GM23248 (cell line): ENCODE measurements at places on chromosomes 2 and 18. TPM values are rescaled to one million over a fixed set of nuclear protein-coding genes. Genes with fewer than 3 reads are reported as not detected.

- peaks cover 25% of the 10 kb centered on the region for H3K36me3 ChIP-seq
- no peaks in the 10 kb centered on the region for H3K27me3 ChIP-seq
- peak overlapping the region; percentile 49 for H3K4me3 ChIP-seq
These were observed 545 bp downstream of the MPP4 start for GRCh38 chr2:201697899-201698298.

- no peaks in the 10 kb centered on the region for H3K36me3 ChIP-seq
- no peaks in the 10 kb centered on the region for H3K27me3 ChIP-seq
- H3K4me1 ChIP-seq, result peaks cover 6% of the 10 kb centered on the region
- H3K4me3 ChIP-seq, result no peak overlapping the region
These were observed 45.7 kb downstream of the IMPA2 start for GRCh38 chr18:12027046-12027445.

GRCh38 chr2:11552260-11552638 lies 18.4 kb downstream of the GREB1 start:
- H3K4me3 ChIP-seq, result no peak overlapping the region
- peaks cover 18% of the 10 kb centered on the region for H3K27me3 ChIP-seq
- H3K4me1 ChIP-seq, result no peaks in the 10 kb centered on the region
- H3K36me3 ChIP-seq, result no peaks in the 10 kb centered on the region
- no peak for DNase-seq
- no peak overlapping the region for H3K27ac ChIP-seq

DNA sequence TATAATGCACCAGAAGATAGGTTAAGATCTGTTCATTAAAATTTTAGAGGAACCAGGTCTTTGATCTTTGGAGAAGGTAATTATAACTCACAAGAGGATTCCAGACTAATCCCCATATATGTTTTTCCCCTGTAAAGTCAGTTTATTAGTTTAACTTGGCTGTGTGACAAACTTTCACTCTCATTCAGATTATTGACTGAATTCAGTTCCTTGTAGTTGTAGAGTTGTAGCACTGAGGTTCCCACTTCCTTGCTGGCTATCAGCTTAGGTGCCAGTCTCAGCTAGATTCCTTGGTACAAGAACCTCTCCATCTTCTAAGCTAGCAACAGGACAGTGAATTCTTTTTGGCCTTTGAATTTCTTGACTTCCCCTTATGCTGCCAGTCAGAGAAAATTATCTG lies 19.1 kb downstream of the REG1A start:
- H3K27me3 ChIP-seq, result no peaks in the 10 kb centered on the region
- H3K27ac ChIP-seq, result no peak overlapping the region
- no peaks in the 10 kb centered on the region for H3K4me1 ChIP-seq
- DNase-seq, result no peak

- no peaks in the 10 kb centered on the region for H3K4me1 ChIP-seq
- H3K27me3 ChIP-seq, result no peaks in the 10 kb centered on the region
- H3K27ac ChIP-seq, result no peak overlapping the region
- no peak overlapping the region for H3K4me3 ChIP-seq
These were observed 115.2 kb downstream of the ZEB2 start for GRCh38 chr2:144404586-144405314.

GRCh38 chr18:6547476-6547875 lies 132.8 kb upstream of the L3MBTL4 start:
- H3K27ac ChIP-seq, result no peak overlapping the region
- H3K4me3 ChIP-seq, result no peak overlapping the region
- no peaks in the 10 kb centered on the region for H3K36me3 ChIP-seq
- peaks cover 7% of the 10 kb centered on the region; the same call in 1 of the 2 replicates for H3K27me3 ChIP-seq
- DNase-seq, result no peak

DNA sequence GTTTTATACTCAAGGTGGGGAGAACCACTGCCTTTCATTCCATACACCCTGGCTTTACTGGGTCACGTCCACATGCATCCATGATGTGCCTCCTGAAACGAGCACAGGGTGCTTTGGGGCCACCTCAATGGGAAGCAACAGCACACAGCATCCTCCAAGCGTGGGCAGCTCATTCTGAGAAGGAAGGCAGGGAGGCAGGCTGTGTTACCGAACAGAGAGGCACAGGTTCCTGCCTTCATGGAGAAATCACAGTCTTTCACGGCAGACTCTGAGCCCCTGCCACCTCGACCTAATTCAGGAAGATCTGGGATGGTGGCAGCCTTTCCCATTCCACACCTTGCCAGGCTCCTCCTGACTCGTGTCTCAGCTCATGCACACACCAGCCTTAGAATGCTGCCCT lies 130.1 kb downstream of the GBX2 start:
- H3K36me3 ChIP-seq, result no peaks in the 10 kb centered on the region
- no peaks in the 10 kb centered on the region for H3K4me1 ChIP-seq
- H3K27ac ChIP-seq, result no peak overlapping the region
- DNase-seq, result no peak
- no peak overlapping the region for H3K4me3 ChIP-seq

- H3K4me1 ChIP-seq, result no peaks in the 10 kb centered on the region; the same call in 1 of the 2 replicates
- no peak for DNase-seq
- H3K36me3 ChIP-seq, result no peaks in the 10 kb centered on the region
- no peak overlapping the region for H3K27ac ChIP-seq
- H3K27me3 ChIP-seq, result no peaks in the 10 kb centered on the region
- no peak overlapping the region for H3K4me3 ChIP-seq
These were observed 585.9 kb downstream of the ZEB2 start for GRCh38 chr2:143933946-143934569.

Gene IGFBP5
- total RNA-seq, result 117 TPM in 2 replicates

Gene WIPF1
- 20.1 and 21.4 TPM in 2 replicates for total RNA-seq
